ENCODE measurements at places on chromosomes 7 and 10. TPM values are rescaled to one million over a fixed set of nuclear protein-coding genes. Genes with fewer than 3 reads are reported as not detected.

GRCh38 chr10:126448091-126448490, 59.8 kb upstream of the ADAM12 start:
- no peak for DNase-seq

- DNase-seq, result no peak
Observed at GRCh38 chr7:5633161-5634106, 148.0 kb downstream of the RNF216 start.

GRCh38 chr7:8719102-8719501, 285.7 kb downstream of the NXPH1 start:
- DNase-seq, result no peak

TSPAN13 gene
- total RNA-seq, result 2.8 TPM

GRCh38 chr10:100535338-100535714, 417 bp upstream of the HIF1AN start:
- no peak for DNase-seq

GRCh38 chr10:31697271-31698180, 231.1 kb downstream of the ARHGAP12 start:
- peak; percentile 92 for DNase-seq

DNA sequence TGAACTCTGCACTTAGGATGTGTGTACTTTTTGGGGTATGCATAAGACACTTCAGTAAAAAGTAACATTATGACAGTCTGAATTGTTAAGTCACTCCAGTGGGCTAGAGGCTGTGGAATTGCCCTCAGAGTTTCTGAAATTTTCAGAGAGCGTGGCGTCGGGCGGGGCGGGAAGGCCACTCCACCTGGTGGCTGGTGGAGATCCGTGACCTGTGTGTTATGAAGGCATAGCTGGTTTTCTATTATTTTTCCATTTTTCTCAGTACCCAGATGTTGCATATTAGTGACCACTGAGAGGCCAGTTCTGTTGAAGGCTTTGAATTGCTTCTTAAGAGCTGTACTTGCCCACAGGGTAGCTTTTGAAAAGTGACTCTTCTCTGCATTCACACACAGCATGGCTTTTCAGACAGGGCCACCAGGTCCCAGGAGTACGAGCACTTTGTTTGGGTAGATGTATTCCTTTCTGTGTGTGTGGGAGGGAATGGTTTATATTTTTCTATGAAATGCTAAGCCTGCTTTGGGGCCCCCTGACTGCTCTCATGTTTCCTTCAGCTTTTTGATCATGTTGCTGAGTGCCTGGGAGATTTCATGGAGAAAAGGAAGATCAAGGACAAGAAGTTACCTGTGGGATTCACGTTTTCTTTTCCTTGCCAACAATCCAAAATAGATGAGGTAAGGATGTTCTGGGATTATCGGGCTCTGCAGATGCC, 52.3 kb downstream of the TACR2 start:
- DNase-seq, result no peak

DNA sequence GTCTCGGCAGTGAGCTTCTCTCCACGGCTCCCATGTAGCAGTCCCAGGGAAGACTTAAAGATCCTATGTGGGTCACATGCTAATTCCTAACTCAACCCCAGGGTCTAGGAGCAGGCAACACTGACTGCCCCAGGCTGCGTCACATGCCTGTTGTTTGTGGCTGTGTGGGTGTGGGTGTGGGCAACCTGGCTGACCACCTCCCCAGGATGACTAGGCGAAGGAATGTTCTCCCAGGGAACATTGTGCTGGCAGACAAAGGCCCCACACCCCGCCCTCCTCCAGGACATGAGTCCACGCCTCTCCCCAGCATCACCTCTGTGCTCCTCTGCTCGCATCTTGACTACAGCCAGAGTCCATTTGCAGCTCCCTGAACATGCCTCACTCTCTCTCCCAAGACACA, 30.3 kb downstream of the SLC29A3 start:
- DNase-seq, result peak; percentile 58

ACBD7 gene
- 9.3 TPM for total RNA-seq

PIK3CG gene
- 5.4 TPM for total RNA-seq

CFTR gene
- not detected for total RNA-seq

GRCh38 chr10:63547628-63548360, 26.6 kb downstream of the REEP3 start:
- DNase-seq, result no peak

ERVW-1 gene
- not detected for total RNA-seq

DNA sequence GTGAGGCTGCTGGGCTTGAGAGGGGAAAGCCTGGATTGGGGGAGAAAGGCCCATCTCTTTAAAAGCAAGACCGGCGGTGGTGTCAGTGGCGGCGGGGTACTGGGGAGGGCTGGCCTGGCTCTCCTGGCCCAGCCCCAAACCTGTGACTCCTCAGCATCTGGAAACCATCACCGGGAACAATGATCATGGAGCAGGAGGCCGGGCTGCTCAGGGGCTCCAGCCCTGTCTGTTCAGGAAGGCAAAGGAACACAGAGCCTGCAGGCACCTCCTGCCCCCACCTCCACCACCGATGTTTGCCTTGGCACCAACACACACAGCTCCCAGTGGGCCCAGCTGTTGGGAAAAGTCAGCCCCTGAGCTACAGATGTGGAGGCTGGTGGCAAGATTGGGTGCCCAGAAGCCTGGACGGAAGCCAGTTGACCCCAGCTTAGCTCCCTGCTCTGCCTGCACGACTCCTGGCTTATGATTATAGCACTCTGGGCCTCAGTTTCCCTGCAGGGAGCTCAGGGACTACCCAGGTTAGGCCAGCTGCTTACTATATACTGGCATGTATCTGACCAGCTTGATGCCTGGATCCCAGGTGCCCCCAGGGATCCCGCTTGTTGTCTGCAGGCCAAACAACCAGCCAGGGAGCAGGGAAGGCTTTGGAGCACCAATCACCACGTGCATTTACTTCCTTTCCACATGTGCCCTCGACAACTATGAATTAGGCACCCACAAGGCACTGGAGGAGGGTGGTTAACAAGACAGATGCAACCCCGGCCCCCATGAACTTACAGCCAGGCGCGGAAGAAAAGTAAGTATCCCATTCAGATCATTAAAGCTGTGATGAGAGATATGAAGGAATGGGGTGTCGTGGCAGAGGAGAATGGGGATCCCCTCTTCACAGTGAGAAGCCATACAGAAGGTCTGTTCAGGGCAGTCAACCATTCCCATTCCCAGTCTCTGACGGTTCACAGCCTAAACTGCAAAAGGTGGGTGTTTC, 37.3 kb downstream of the ZCCHC24 start:
- DNase-seq, result no peak

SFTPA2 gene
- total RNA-seq, result not detected

ABCB1 gene
- 0.14 TPM for total RNA-seq

- no peak for DNase-seq
Observed at GRCh38 chr10:84185526-84186175, 8.7 kb upstream of the CDHR1 start.

- peak; percentile 55 for DNase-seq
Observed at GRCh38 chr7:91784469-91784868, 96.0 kb downstream of the MTERF1 start.

DNA sequence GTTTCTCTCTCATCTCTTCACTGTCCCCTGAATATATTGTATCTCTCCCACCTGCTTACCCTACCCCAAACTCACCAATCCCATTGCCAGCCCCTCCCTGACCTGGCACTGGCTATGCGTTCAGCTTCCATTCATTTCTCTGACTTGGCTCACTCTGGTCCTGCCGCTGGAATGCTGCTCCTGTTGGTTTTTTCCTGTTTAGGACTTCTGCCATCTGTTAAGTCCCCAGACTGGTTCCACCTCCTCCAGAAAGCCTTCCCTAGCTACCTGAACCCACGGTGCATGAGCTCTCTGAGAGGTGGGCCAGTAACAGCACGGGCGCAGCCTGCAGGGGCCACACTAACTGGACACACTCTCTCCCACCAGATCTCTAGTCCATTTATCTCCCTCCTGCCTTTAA, 80.2 kb downstream of the HIF1AN start:
- no peak for DNase-seq

SYCE1 gene
- not detected for total RNA-seq

DNA sequence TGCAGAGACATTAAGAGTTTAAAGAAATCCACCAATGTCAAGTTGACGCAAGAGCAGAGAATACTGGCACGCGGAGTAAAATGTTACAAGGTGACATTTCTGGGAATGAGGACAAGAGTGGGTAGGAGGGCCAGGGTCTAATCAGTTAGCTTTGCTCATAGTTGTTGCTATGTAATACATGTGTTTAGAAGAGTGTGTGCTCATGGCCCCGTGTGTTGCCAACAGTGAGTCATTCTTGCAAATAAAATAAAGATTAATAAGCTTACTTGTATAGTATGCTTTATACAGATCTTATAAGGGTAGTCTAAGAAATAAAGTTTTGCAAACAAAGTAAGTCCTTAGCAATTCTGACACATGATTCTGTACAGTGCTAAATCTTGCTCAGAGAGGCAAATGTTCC, 64.5 kb downstream of the DNMBP start:
- DNase-seq, result no peak

GCK gene
- total RNA-seq, result not detected

- DNase-seq, result no peak
Observed at GRCh38 chr7:127162366-127162765, 90.4 kb downstream of the GRM8 start.

DNA sequence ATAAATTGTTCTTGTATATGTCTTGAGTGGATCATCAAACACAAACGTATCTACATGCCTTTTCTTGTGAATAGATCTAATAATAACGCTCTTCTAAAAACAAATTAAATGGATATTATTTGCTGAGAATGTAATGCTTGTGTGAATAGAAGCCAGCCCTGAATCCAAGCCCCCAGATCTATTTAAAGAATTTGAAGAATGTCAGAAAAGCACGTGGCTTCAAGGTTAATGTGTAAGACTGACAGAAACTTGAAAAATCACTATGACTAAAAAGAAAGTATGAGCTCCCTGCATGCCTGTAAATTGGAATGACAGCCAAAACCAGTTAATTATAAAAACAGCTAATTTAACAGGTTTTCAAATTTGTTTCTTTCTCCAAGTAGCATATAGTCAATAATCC, 43.2 kb upstream of the ATRNL1 start:
- DNase-seq, result peak; percentile 42

GRCh38 chr7:39700932-39701331, 77.6 kb downstream of the RALA start:
- DNase-seq, result no peak

TFEC gene
- 0.07 TPM for total RNA-seq

IL6 gene
- 0.12 TPM for total RNA-seq

DNA sequence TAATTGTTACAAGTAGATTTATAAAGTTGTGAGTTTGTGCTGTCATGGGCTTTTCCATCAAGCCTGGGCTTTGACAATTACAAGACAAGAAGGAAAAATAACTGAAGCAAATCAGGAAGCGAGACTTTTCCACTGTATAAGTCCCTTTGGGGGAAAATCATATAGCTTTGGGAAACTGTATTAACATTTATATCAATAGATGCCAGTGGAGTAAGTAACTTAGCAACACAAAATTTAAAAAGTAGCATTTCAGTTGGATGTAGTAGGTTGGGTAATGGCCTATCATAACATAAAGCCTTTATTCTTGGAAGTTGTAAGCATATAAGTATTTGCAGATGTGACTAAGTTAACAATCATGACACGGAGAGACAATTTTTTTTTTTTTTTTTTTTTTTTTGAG, 931.1 kb downstream of the CNTNAP2 start:
- no peak for DNase-seq

DNA sequence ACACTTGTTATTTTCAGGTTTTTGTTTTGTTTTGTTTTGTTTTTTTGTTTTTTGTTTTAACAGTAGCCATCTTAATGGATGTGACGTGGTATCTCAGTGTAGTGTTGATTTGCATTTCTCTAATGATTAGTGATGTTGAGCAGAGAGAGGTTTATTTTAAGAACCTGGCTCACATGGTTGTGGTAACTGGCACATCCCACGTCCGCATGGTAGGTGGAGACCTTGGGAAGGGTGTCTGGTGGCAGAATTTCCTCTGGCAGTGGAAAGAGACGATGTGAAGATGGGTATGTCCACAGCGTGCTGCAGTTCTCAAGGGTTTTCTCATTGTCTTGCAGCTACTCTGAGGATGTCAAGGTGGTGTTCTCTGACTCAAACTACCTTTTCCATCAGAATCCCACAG, 252.2 kb downstream of the GALNT17 start:
- no peak for DNase-seq

DNA sequence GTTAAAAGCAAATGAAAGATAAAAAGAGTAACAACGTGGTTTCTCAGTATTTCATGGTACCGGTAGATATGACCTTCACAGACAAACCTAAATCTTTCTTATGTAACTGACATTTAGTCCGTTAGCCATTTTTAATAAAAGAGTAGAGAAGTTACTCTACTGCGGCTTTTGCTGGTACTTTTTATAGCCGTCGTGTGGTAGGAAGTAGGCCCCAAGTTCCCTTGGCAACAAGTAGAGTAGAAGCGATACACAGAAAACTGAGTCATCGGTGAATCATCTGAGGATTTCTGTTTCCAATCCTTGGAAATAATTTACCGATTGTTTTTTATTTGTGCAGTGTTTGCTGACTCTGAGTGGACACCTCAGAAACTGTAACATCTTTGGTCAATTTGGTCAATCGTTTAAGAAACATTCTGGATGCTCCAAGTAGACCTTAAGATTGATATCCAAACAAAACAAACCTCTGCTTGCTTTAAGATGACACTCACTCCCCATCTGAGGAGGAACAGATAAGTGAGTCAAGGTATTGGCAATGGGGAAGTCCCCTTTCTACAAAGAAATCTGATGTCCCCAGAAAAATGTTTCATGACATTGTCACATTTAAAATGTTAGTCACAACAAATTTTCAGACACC, 63.9 kb upstream of the AHR start:
- DNase-seq, result peak; percentile 97

NME8 gene
- not detected for total RNA-seq

DNA sequence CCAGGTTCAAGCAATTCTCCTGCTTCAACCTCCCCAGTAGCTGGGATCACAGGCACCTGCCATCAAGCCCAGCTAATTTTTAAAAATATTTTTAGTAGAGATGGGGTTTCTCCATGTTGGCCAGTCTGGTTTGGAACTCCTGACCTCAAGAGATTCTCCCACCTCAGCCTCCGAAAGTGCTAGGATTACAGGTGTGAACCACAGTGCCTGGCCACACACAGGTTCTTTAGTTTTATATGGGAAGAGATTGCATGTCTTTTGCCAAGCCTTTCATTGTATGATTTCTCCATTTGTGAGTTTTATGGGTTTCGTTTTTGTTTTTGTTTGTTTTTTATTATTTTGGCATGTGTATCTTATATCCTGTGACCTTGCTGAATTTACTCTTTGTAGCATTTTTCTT, 40.9 kb downstream of the C1GALT1 start:
- DNase-seq, result no peak

TAC1 gene
- total RNA-seq, result not detected

DNA sequence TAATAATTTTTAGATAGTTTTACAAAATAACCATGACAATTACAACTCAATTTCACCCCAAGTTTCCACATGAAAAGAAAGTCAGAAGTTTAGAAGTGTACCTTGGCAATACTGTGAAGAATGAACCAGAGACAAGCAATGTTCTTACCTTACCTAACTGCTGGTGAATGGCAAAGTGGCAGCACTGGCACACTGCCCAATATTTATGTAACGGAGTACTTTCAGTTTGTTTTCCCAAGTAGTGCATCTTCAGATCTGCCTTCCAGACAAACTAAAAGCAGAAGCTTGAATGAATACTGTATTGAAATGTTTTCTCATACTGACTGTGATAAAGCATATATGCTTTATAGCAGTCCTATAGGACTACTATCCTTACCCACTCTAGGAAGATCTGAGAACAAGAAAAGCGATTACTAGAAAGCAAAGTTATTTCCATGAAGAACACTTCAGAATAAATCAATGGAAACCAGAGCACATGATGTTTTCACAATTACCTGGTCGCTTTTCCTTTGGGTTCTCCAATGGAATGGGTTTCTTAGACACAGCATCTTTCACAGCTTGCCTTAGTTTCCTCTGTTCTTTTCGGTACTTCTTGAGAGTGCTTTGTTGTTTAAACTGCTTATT, 1.5 kb downstream of the NOC3L start:
- peak; percentile 44 for DNase-seq

Data from A172 (cell line).